ENCODE measurements at places on chromosomes 1 and 21.
A peak's percentile ranks its signal among the peaks of the same experiment; 100 is the strongest.

- DNase-seq, result no peak
Measured at GRCh38 chr1:178798232-178798861, 72.5 kb downstream of the ANGPTL1 start.

- DNase-seq, result no peak
Measured at GRCh38 chr1:5916572-5917280, 75.5 kb downstream of the NPHP4 start.

DNA sequence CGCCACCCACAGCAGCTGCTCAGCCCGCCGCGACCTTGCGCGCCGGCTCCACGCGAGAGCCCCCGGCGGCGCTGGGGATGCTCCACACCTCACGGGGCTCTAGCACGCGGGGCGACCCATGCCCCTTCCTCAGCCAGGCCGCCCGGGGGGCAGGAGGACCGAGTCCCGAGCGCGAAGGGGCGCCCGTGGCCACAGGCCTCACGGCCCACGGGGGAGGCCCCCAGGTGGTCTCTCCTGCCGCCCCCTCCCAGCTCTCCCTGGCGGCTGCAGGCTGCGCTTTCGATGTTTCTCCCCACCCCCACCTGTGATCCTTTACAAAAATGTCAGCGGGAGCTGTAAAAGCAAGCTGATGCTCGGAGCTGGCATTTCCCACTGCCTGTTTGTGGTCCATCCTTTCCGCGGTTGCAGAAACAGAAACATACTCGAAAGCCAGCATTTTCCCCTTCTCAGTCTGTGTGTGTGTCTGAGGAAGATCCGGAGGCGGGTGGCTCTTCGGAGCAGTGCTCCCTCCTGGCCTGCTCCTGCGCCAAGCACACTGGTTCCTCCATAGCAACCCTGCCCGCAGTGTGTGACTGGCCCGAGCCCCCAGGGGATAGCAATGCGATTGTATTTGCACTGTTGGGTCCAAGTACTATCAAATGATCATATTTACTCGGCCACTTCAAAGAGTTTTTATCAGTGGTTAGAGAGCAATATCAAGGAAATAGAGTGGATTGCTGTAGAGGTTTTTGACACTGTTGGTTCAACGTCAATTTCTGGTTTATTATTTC is 2.1 kb downstream of the KIF26B start:
- DNase-seq, result peak; percentile 78

DNA sequence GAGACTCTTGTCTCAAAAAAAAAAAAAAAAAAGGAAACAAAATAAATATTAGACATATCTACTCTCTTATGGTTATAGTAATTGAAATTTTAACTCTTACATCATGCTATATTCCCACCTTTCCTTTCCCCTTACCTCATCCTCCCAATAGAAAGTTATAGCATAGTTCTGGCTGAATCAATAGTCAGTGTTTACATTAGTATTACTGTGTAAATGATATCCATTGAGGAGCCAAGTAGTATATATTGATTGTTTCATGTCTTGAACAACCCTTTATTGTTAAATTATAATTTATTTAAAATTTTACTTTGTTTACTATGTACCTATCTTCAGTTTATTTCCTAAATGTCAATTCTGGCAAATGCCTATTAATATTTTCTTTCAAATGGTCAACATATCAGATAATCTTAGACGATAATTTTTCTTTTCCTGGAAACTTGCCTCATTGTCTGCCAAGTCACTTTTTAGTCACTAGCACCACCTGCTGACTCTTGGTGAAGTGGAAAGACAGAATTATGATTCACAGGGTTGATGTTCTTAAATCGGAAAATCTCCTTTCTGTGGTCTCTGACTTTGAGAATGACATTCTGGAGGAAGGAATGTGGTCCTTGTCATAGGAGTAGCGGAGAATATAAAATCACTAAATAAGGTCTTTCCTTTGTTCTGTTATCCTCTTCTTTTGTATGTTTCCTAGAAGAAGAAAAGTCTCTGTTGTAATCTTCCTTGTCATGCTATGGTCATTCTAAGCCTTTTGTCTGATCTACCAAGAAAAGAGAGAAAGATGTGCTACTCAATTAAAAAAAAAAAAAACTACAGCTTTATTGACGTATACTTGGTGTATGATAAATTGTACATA is 8.6 kb downstream of the HJV start:
- peak; percentile 73 for DNase-seq

GRCh38 chr1:159970932-159971342 is 16.9 kb upstream of the SLAMF9 start:
- no peak for DNase-seq

- peak; percentile 97 for DNase-seq
Measured at GRCh38 chr1:2212532-2213491, 15.3 kb upstream of the SKI start.

- DNase-seq, result no peak
Measured at GRCh38 chr1:74403606-74404005, 108.8 kb downstream of the LRRC53 start.

- peak; percentile 28 for DNase-seq
Measured at GRCh38 chr1:185862235-185862634, 128.0 kb downstream of the HMCN1 start.

GRCh38 chr1:181140398-181140797 is 51.9 kb downstream of the IER5 start:
- no peak for DNase-seq

DNA sequence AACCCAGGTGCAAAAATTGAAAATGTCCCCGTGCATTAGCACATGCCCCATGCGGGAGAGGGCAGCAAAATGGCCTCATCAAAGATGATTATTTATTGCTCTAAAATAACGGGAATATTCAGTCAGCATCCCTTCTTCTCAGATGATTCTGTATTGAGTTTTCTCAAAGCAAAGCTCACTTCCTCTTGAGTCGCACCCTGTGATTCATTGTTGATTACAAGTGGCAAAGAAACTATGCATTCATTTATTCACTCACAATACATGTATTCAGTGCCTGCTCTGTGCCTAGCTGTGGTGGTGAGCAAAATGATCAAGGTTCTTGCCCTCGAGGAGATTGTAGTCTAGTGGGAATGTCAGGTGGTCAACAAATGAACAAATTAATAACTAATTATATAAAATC is 226.0 kb upstream of the KAZN start:
- DNase-seq, result no peak

GRCh38 chr1:151546011-151546925 is 6.2 kb downstream of the TUFT1 start:
- no peak for DNase-seq

- DNase-seq, result no peak
Measured at GRCh38 chr1:154575147-154575927, 7.8 kb downstream of the CHRNB2 start.

DNA sequence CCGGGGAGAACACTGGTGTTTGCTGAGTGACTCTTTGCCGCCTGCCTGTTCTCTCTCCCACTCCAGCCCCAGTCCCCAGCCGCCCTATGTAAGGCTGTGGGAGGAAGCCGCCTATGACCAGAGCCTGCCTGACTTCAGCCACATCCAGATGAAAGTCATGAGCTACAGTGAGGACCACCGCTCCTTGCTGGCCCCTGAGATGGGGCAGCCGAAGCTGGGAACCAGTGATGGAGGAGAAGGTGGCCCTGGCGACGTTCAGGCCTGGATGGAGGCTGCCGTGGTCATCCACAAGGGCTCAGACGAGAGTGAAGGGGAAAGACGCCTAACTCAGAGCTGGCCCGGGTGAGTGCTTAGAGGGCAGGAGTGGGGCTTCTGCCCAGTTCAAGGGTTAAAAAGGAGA is 8.2 kb downstream of the BSND start:
- no peak for DNase-seq

- DNase-seq, result peak; percentile 77
Measured at GRCh38 chr1:21149855-21150432, 26.8 kb downstream of the EIF4G3 start.

DNA sequence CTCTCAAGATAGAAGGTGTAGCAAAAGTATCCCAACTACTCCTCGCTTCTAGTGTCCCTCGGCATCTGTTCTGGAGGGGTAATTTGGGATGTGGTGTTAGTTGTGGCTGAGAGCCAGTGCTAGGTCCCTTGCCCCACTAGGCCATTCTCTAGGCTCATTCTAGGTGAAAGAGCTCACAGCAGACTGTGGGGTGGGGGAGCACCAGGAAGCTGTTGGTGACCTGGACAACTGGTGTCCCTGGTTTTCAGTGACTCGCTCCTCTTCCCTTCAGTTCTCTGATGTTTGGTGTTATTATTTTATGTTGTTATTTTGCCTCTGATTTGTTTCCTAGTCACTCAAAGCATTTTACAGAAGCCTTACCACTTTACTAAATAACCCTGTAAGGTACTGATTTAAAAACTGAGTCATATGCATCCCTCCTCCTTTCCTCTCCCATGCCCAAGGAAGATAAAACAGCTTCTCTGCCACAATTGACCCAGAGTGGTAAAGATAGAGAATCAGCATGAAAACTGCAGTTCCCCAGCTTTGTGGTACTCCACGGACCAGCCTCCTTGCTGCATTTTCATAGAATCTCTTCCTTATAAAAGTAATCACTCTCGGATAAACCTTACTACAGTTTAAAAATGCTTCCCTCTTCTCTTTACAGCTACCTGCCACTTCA is 14.1 kb downstream of the DYRK3 start:
- no peak for DNase-seq

DNA sequence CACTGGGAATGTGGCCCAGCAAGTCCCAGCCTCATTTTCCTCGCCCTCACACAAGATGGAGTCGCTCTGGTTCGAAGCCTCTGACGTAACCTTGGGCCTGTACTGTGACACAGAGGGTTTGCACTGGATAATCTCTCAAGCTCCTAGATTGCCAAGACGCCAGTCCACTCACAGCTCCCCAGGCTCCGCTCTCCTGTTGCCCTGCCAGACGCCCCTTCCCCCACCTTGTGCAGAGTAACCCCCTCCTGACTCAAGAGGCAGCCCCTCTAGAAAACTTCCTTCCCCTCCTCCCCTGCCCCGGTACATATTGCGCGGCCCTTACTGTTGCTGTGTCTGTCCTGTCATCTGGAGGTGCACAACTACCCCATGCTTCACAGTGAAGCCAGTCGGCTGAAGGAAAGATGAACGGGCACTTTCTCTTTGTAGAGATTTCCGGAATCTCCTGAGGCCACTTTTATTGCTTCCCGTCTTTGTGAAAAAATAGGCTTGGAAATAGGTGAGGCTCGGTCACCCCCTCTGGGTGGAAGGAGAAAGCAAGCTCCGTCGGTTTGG is 981 bp upstream of the KIAA1614 start:
- no peak for DNase-seq

GRCh38 chr1:246181241-246181640 is 325.8 kb downstream of the SMYD3 start:
- DNase-seq, result no peak

GRCh38 chr1:119046785-119047438 is 58.8 kb upstream of the TBX15 start:
- DNase-seq, result peak; percentile 19

DNA sequence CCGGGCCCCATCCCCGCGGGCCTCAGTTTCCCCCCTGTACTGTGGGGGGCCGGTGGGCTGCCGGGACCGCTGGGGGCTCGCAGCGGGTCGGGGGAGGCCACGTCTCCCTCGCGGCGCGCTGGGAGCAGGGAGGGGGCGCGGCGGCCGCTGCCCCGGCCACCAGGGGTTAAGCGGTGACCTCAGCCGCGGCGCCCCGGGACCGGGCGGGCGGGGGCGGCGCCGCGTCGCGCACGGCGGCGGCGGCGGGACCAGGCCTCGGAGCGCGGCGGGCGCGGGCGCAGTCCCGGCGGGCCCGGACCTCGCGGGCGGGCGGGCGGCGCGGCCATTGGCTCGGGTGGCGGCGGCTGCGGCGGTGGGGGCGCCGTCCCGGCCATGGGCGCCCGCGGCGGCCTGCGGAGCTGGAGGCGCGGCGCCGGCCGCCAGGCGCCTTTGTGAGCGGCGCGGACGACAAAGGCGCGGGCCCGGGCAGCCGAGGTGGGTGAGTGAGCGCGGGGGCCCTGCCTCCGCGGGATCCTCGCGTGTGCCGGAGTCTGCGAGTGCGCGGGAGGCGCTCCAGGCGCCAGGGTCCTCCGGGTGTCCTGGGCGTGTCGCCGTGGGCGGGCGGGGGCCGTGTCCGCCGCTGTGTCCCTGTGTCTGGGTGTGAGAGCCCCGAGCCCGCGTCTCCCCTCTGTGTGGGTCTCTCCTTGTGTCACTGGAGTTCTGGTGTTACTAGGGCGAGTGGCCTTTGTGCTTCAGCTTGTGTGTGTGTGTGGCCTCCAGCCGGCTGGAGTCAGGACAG is at the start of gene ARHGEF10L:
TSS of gene ARHGEF10L (plus strand) at position 222 of the 778 bp plus-strand sequence. CDS start 40,898 bp downstream, outside the sequence.
- peak; percentile 45 for DNase-seq

GRCh38 chr1:84941843-84942242 is 48.8 kb upstream of the LPAR3 start:
- DNase-seq, result no peak

DNA sequence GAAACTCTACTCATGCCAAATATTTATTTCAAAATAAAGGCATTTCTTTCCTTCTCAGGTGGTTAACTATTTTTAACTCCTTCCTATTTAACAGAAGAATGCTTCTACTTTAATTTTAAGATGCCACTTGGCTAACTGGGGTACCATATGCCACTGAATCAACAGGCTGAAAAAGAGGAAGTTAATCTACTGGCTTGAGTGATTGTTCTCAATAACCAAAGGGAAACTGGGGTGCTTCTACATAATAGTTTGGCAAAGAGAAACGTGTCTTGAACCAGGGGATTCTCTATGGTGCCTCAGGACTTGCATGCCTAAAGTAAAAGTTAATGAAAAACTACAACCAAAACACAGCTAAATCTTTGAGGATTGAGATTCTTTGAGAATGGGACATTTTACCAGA is 142.6 kb downstream of the DENND1B start:
- DNase-seq, result no peak

- no peak for DNase-seq
Measured at GRCh38 chr1:25037174-25038074, 107.3 kb upstream of the RUNX3 start.

- DNase-seq, result no peak
Measured at GRCh38 chr1:196960854-196961253, 16.5 kb upstream of the CFHR5 start.

GRCh38 chr1:92203105-92203504 is 14.6 kb upstream of the C1orf146 start:
- DNase-seq, result no peak

DNA sequence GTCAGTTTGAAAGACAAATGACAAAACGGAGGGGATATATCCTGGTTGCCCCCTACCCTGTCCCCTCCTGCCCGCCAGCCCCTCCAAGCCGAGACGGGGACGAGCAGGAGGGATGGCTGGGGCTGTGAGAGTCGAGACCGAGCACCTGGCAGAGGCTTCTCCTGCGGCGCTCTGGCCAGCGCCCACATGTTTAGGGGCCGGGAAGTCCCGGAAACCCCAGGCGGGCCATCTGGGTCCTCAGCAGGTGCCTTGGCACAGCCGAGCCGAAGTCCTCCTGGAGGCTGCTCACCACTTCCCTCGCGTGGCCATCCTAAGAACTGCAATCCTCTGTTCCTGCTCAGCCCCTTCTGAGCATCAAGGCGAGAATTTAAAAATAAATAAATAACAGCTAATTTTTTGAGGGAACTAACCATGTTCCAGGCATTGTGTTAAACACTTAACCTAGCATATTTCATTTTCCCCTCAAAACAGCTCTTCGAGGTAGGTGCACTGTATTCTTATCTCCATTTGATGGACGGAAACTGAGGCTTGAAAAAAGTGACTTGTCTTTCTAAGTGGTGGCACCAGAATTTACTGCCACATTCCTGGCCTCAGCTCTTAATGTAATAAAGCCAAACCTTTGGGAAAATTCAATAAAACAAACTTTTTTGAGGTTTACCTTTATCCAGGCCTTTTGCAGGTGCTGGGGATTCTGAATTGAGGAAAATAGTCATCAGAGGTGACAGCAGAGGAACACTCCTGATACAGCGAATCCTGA is 3.5 kb upstream of the RIMS3 start:
- DNase-seq, result peak; percentile 80

All from Daoy (cell line).